ENCODE measurements at places on chromosomes 13 and 19.

GRCh38 chr19:39850892-39851291 is 4.7 kb upstream of the FBL start:
- no peak for DNase-seq

DNA sequence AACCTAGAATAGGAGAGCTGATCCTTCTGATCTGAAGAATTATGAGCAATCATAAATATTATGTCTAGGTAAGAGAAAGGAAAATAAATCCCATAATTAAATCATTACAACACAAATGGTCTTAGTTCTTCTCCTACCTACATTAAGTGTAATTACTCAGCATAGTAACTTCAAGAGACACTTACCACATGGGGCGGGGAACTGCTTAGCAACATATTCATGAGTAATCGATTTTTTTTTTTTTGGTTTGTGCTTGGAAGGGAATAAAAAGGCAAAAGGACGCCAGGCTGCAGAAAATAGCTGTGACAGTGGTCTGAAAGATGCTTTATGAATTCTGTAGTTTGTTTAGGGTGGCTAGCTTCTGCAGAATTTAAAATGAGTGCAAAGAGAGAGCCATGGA is 103.3 kb upstream of the HTR2A start:
- DNase-seq = no peak

DNA sequence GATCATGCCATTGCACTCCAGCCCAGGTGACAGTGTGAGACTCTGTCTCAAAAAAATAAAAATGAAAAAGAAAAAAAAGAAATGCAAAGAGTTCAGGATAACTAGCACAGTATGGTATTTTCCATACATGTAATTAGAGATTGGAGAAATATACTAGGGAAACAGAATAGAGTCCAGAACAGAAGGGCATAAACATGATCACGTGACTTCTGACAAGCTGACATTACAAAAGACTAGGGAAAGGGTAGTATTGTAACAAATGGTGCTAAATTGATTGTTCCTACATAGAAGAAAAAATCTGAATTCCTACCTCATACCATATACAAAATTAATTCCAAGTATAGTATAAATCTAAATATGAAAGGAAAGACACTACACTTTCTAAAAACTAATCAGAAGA is 1.3 kb upstream of the NLRP5 start:
- DNase-seq = no peak

GRCh38 chr13:98214008-98214643 is 37.1 kb upstream of the RNF113B start:
- no peak for DNase-seq

GRCh38 chr19:35856546-35857149 is at the start of gene KIRREL2:
Gene KIRREL2, plus strand, starts transcription at chr19:35856911. Its CDS starts 209 bp downstream, at chr19:35857120.
- DNase-seq = peak; percentile 26

GRCh38 chr19:38648769-38649304 is 1.4 kb downstream of the ACTN4 start:
- DNase-seq = no peak

DNA sequence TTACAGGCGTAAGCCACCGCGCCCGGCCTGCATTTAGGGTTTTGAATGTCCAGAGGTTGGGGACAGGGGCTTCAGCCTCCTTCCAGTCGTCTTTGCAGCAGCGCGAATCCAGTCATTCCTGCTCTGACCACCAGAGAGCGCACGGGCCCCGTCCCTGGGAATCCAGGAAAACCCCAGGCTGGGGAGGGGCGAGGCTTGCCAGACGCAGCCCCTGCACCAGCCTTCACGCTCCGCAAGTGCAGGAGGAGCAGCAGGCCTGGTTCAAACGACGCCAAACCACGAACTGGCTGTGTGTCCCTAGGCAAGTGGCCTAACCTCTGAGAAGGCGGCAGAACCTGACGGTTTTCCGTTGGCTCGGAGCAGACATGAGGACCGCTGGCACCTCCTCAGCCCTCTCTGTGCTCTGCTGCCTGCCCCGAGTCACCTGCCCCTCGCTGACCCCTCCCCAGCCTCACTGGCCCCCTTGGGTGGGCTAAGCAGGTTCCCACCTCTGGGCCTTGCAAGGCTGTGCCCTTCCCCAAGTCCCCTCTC is 2.0 kb upstream of the RNF126 start:
- peak; percentile 86 for DNase-seq

DNA sequence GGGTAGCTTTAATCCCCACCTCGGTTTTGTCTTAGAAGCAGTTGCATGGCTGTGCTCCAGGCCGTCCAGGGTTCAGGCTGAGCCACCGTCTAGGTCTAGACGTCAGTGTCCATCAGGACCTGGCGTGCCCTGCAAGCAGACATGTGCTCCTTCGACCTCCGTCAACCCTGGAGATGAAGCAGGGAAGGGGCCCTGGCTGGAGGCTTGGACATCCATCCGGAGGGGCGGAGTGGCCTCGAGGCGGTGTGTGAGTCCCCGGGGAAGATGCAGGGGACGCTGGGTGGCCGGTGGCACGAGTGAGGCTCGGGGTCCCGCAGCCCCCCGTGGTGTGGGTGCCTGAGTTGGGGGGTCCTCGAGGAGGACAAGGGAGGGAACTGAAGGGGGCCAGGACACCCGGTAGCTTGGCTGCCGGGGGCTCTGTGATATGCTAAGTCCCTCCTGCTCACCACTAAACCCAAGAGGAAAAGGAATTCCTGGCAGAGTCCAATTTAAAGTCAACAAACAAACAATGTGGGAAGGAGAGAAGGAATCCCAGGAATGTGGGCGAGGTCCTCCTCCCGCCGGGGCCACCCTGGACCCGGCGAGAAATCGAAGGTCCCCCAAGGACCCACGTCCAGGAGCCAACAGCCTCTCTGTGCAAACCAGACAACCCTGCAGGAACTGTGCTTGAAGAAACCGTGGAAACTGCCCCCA is 14.9 kb upstream of the PTBP1 start:
- DNase-seq = no peak

DNA sequence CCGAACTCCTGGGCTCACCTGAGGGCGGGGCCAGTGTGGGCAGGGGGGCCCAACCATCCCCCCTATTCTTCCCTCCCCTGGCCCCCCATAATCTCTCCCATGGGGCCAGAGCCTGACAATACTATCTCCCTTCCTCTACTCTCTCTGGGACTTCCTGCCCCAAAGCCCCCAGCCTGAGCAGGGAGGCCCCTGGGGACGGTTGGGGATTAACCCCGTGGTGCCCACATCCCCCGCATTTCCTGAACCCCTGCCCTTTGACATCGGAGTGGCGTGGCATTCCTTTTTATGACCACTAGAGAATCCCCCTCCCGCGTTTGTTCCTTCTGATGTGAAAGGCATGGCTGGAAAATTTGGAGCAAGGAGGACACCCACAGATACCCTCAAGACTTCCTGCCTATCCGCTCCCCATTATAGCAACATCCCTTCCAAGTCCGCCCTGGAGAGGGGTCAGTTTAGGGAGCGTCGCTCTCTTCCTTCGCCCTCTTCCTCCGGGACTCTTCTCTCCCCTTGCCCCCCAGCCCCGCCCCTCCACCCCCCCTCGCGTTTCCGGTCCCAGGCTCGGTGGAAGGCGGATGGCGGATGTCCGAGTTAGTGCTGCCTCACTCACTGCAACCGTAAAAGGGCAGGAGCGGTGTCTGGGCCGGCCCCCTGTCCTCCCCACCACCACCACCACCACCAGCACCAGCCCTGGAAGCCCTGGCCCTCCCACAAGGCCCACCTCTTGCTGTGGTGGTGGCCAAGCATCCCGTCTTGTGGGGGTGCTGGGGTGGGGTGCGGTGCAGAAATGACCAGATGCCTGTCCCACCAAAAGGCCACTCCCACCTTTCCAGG is 1.8 kb downstream of the VASP start:
- peak; percentile 33 for DNase-seq

DNA sequence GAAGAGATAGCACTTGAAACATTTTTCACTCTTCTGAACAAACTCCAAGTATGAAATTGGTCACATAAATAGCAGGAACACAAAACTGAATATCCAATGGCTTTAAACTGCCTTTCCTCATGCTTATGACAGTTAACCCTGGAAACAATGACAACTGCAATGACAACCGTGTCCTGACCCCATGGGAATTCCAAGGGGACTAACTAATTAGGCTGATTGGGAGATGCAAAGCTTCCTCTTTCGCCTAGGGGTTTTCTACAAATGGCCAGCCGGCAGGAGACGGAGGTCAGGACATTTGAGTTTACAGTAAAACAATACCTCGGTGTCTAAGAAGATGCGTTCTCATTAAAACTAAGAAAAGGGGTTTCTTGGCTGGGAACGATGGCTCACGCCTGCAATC is 53.0 kb upstream of the URAD start:
- no peak for DNase-seq

DNA sequence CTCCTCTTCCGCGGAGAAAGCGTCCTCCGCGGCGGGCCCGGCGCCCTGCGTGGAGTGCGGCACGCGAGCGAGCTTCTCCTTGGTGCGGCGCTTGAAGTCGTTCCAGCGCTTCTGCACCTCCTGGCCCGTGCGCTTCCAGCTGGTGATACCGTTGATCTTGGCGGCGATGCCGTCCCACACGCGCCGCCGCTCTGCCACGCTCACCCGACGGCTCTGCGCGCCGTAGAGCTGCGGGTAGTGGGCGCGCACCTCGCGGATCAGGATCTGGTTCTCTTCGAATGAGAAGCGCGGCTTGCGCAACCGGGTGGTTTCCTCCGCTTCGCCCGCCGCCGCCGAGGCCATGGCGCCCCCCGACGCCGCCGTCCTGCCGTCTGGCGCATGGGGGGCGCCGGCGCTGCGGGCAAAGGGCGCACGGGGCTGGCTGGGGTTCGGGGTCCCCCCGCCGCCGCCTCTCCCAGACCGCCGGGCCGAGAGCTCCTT is 941 bp downstream of the MYPOP start:
- DNase-seq = no peak

- peak; percentile 63 for DNase-seq
Observed at GRCh38 chr19:5974721-5975387, 3.1 kb downstream of the RANBP3 start.

GRCh38 chr13:73708393-73708985 is 425.7 kb downstream of the KLF12 start:
- DNase-seq = peak; percentile 67

DNA sequence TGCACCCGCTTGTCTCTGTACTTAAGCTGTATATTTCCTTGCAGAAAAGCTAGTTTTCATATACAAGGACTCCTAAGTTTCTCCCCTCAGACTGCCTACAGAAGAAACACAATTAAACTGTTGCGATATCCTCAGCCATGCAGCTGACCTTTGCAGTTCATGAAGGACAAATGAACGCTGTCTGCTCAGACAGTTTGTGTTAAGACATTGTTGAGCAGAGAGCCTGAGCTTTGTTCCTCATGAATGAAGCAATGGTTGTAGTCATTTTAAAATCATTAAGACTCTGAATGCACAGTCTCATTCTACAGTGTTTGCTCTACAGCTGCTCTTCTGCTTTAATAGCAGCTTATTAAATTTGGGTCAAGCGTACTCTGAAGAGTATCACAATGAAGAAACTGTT is 23.2 kb upstream of the MAB21L1 start:
- DNase-seq = no peak

DNA sequence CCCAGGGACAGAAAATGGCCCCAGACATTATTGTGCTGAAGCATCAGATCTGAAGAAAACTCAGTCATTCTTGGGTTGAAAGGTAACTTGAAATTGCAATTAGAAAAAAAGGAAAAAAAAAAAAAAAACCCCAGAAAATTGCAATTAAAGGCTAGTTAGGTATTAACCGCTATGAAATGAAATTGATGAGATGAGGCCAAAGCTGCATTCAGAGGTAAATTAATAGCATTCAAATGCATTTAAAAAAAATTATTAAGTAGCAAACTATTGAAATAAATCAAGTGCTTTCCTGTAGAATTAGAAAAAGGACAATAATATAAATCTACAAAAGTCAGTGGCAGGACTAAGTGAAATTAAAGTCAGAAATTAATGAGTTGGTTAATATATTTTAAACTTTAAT is 6.4 kb downstream of the PGLS start:
- no peak for DNase-seq

GRCh38 chr19:38670921-38671398 is 23.5 kb downstream of the ACTN4 start:
- DNase-seq = no peak

DNA sequence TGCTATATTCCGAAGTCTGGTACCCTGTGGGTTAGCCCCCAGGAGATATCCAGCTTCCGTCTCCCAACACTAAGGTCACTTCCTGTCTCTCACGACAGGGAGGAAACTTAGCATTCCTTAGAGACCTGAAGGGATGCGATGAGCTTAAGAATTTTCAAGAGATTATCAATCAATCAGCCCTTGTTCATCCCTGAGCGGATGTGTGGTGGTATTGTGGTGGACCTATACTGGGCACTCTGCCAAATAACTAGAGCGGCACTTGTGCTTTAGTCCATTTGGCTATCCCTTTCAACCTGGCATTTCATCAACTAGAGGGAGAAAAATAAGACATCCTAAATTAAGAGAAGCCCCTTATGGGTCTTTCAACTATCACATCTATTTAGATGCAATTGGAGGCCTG is 30.9 kb upstream of the ZNF562 start:
- DNase-seq = no peak

- no peak for DNase-seq
Observed at GRCh38 chr19:2982983-2983350, 5.6 kb downstream of the TLE6 start.

DNA sequence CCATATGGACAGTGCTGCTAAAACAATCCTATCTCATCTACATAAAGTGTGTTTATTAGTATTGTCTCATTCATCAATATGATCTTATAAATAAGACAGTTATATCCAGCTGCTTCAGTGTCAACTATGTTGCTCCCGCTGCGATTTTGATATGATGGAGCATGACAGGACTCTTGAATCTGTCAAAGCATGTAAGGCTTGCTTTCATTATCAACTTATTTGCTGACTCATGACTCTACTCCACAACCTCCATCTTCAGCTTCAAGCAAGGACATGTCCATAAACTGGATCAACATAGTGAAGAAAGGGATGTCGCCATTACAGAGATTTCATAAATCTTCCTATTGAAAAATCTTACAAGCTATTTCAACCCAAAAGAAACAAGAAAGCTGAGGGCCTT is 2812.6 kb downstream of the PCDH9 start:
- no peak for DNase-seq

DNA sequence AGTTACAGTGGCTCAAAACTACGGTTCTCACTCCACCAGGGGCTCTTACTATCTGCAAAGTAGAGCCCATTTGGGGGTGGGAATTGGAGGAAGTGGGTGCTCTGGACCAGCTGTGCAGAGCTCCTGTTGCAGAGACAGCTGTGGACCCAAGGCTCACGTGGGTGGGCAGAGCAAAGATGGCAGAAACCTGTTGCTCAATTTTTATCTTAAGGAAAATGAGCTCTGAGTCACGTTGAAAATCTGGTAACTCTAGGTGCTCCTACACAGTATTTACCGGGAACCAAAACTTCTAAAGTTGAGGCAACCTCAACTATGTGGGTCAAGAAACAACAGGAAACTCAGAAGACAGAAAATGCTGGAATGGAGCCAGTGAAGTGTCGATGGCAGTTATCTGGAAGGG is 30.2 kb upstream of the SLC15A1 start:
- DNase-seq = no peak

GRCh38 chr13:50636007-50636704 is 207.3 kb downstream of the DLEU7 start:
- no peak for DNase-seq

DNA sequence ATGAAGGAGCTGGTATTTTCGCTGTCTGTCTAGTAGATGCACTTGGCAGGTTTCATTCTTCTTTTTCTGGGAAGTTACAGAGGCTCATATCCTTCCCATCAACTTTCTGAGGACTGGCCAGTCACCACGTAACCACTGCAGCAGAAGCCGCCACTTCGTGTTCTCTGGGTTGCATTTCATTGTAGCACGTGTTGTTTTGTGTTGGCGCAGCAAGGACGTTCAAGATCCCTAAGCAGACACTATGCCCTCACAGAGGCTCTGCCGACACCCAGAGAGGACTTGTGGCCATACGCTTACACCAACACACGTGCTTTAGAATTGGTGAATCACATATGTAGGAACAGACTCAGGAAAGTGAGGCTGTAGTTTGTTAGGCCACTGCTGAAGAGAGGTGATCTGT is 42.2 kb upstream of the TEX29 start:
- no peak for DNase-seq

Measured in stimulated activated CD4-positive, alpha-beta T cell treated with anti-CD3 and anti-CD28 coated beads, Interleukin-4, amount 100 ng/mL, for 24 hours (primary cell).